Stimulated activated CD8-positive, alpha-beta memory T cell treated with anti-CD3 and anti-CD28 coated beads, Interleukin-4, amount 100 ng/mL, for 4 hours (primary cell): ENCODE measurements at places on chromosomes 11 and 22.
A peak's percentile ranks its signal among the peaks of the same experiment; 100 is the strongest.

GRCh38 chr11:112316971-112317370 lies 56.3 kb upstream of the PLET1 start:
- no peak for DNase-seq

DNA sequence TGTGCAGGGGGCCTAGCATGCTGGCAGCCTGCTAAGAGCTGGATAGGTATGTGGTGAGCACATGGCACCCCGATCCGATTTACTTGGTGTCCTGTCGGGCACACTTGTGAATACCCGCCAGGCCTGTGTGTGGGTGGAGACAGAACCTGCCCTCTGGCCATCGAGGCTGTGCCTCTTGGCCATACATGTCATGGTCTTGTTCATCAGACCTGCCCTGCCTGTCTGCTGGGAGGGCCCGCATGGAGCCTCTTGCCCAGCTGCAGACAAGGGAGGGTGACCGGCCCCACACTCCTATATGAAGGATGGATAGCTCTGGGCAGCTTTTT lies 310.2 kb downstream of the TBC1D22A start:
- no peak for DNase-seq

DNA sequence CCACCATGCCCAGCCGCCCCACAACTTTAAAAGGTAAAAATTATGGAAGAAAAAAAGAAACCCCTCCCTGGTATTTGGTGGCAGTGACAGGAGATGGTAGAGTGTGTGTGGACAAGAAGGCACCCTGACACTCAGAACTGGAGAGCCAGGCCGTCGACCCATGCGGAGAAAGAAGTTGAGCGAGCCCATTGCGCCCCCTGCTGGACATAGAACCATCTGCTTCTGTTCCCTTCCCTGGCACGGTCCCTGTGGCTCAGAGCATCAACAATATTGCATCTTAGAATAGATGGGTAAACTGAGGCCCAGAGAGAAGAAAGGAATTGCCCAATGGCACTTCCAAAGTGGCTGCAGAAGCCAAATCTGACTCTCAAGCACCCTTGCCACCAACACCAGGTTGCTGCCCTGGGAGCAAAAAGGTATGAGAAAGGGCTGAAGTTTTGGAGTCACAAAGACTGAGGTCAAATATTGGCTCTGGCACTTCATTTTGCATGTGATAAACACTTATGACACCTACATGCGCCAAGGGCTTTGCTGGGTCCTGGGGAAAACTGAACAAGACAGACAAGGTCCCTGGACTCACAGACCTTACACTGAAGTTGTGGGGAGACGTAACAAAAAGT lies 8.6 kb downstream of the MRPL11 start:
- DNase-seq: peak; percentile 65

DNA sequence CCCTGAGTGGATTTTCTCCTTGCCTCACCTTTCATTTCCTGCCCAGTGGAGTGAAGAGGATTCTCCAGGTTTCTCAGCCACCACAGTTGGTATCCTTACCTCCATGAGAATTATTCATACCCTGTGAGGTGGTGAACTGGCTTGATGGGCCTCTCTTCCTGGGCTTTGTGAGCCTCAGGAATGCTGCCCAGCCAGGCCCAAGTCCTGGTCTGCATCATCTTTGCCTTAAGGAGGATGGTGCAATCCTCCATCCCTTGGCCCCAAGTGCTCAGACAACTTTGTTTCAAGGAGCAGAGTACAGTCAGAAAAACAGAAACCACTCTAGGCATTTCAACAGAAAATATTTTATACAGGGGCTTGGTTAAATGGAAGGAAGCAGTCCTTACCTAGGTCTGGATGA lies 114.2 kb upstream of the CADM1 start:
- DNase-seq: no peak

- DNase-seq: no peak
Measured at GRCh38 chr11:132052904-132053303, 682.5 kb downstream of the NTM start.

DNA sequence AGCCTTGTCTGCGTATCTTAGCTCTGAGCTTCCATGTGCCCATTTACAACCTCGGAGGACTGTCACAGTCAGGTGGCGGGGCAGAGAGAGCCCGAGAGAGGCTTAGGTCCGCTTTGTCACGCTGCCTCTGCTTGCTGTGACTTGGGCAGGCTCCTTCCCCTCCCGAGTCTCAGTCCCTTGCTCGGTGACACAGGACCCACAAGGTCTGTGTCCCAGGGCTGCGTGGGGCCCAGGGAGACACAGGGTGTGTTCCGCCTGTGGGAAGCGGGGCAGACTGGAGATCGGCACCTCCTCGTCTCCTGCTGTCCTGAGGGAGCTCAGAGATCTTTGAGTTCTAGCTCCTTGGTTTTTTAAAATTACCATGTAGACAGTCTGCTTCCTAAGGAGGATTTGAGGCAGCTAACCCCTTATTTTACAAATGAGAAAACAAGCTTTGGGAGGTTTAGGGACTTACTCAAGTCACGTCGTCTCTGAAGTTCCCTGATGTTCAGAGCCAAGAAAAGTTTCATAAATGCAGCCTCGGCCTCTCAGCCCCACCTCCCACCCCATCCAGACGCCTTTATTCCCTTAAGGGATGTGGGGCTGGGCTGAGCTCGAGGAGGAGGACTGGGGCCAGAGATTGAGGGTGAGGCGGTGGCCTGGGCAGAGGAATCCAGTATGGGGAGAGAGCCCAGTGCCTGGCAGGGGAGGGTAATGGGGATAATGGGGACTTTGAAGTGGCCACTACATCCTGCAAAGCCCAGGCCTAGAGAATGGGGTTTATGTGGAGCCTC lies 103.6 kb downstream of the NECTIN1 start:
- DNase-seq: no peak

GRCh38 chr11:86499723-86500129 lies 125.0 kb downstream of the CCDC81 start:
- DNase-seq: no peak

DNA sequence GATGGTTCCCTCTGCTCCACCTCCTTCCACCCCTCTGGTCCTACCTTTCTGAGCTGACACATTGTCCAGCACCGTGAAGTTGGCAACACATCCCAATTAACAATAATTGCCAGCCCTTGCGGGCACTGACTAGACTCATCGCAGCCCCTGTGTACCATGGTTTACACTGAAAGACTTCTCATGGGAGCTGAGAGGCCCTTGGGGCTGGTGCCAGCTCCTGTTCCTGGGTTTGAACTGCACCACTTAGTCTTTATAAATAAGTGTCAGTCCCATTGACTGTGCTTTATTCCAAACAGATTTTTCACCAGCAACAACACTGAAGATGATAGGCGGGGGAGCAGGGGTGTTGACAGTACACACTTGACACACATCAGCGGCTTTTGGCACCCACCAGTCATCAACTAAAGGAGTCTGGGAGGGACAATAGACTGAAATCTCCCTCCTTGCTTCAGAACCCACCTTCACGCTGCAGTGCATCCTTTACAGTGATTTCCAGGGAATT lies 447.3 kb downstream of the NTM start:
- DNase-seq: no peak

GRCh38 chr11:119889728-119890280 lies 160.8 kb upstream of the NECTIN1 start:
- DNase-seq: no peak

- no peak for DNase-seq
Measured at GRCh38 chr22:31583861-31584485, 78.0 kb downstream of the PISD start.

DNA sequence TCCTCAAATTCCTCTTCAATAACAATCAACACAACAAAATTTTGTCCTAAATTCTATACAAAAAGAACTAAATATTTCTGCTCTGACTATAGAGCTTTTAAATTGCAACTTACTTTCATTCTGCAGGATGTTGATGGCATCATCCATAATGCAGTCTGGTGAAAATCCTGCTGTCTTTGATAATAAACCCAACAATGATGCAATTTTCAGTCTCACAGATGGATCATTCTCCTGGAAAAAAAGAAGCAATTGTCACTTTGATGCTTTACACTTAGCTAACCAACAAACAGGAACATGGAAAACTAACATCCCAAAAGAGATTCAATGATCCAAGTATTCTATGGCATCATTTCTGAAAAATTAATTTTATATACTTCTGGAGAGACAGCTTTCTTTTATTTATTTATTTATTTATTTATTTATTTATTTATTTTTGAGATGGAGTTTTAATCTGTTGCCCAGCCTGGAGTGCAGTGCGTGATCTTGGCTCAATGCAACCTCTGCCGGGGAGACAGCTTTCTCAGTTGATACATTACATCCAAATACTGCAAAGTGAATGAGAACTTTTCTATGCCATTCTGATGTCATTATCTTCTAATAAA lies 13.0 kb downstream of the INTS4 start:
- no peak for DNase-seq

DNA sequence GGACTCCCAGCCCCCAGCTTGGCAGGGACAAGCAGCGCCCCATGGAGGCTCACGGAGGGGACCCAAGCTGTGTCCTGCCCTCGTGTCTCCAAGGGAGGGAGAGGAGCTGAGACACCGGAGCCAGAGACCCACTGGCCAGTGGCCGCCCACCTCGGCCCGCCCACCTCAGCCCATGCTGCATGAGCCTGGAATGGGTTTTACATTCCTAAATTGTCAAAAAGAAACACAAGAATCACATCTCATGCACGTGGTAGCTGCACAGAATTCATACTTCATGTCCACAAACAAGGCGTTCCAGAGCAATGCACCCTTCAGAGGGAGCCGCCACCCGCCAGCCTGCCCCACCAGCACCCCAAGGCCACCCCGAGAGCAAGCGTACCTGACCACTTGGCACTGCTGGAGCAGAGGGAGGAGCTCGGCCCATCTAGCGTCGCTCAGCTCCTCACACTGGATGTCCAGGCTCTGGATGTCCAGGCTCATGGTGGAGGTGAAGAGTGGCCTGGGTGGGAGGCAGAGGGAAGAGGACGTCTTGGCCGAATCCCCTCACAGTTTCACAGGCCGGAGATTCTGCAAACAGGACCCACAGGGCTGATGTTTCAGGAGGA lies 5.3 kb downstream of the RNH1 start:
- DNase-seq: no peak

DNA sequence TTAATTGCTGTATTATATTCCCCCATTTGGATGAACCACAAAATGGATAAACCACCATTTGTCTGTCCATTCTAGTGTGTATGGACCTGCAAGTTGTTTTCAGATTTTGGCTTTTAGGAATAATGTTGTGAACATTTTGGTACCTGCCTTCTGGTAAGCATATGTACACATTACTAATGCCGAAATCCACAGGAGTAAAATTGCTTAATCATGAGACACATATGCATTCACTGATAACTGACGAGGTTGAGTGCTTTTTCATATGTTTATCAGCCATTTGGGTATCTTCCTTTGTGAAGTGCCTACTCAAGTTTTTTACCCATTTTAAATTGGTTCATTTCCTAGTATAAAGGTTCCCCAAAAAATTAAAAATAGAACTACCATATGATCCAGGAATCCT lies 34.2 kb downstream of the OSBP2 start:
- no peak for DNase-seq

GRCh38 chr11:127791844-127792243 lies 791.3 kb upstream of the KIRREL3 start:
- DNase-seq: no peak
